ENCODE measurements at places on chromosomes 1 and 21. TPM values are rescaled to one million over a fixed set of nuclear protein-coding genes. Genes with fewer than 3 reads are reported as not detected.

DNA sequence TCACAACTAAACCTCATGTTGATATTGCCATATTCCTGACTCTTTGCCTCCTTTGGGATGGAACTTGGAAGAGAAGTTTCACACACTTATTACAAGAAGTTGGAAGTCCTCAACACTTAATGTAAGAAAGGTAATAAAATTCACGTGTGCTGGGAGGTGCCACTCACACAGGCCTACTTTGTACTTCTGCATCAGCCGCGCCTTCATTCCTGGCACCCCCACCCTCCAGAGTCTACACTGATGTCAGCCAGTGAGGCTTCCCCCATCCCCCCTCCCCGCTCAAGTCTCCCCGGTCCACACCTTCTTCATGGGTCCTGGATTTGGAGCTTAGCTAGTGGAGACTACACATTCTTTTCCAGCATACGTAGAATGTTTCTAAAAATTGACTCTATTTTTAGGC is 24.8 kb upstream of the SLC45A1 start:
- H3K27ac ChIP-seq: no peak overlapping the region
- no peaks in the 10 kb centered on the region for H3K27me3 ChIP-seq
- H3K4me1 ChIP-seq: no peaks in the 10 kb centered on the region

ACTL8 gene
- not detected for total RNA-seq

DPYD gene
- 9.2 TPM for total RNA-seq

- no peak overlapping the region for H3K4me3 ChIP-seq
- no peaks in the 10 kb centered on the region for H3K27me3 ChIP-seq
- no peaks in the 10 kb centered on the region for H3K4me1 ChIP-seq
- no peak for DNase-seq
- no peak overlapping the region for H3K27ac ChIP-seq
Observed at GRCh38 chr21:26397545-26397944, 175.5 kb downstream of the CYYR1 start.

DNA sequence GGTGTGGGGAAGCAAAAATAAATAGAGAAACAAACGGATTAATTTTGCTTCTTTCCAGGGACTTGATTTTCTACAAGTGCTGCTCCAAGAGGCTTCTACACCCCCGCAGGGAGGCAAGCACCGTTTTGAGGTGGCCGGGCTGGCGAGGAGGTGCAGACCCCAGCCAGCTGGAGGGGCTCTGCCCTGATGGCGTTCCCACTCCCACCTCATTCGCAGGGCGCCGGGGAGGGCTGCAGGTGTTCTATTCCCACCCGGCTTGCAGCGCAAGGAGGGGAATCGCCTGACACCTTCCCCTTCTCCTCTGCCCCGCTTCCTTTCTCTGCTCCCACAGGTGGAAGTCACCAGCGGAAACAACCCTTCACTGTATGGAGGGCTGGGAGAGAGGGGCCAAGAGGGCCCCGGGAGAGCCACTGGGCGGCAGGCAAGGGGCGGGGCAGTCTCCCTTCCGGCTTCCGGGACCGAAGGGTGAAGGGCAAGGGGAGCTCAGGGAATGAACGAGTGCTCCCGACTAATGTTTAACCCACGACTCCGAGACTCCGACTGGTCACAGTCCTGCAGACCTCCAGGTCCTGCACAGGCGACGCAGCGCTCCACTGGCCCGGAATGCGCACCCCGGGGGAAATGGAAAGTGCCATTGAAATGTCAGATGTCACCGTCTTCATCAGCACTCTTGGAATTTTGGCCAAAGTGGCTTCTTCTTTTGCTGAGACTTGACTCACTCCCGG is 29.1 kb downstream of the TEX35 start:
- peaks cover 51% of the 10 kb centered on the region for H3K4me1 ChIP-seq
- no peaks in the 10 kb centered on the region for H3K27me3 ChIP-seq
- DNase-seq: no peak
- peak overlapping the region; percentile 90 for H3K4me3 ChIP-seq

- H3K27ac ChIP-seq: peak overlapping the region; percentile 89
- H3K4me3 ChIP-seq: no peak overlapping the region
- no peaks in the 10 kb centered on the region for H3K36me3 ChIP-seq
- DNase-seq: peak; percentile 53
- H3K27me3 ChIP-seq: no peaks in the 10 kb centered on the region
Observed at GRCh38 chr1:9413877-9414213, 121.2 kb downstream of the SPSB1 start.

- peak; percentile 65 for DNase-seq
- H3K4me1 ChIP-seq: no peaks in the 10 kb centered on the region
- no peak overlapping the region for H3K27ac ChIP-seq
Observed at GRCh38 chr1:5514527-5515183, 477.6 kb downstream of the NPHP4 start.
